Islet precursor cell (in vitro differentiated cells): ENCODE measurements at places on chromosomes 13 and 19.

- DNase-seq, result no peak
These were observed 1.3 kb downstream of the ZNF175 start for GRCh38 chr19:51572410-51572809.

DNA sequence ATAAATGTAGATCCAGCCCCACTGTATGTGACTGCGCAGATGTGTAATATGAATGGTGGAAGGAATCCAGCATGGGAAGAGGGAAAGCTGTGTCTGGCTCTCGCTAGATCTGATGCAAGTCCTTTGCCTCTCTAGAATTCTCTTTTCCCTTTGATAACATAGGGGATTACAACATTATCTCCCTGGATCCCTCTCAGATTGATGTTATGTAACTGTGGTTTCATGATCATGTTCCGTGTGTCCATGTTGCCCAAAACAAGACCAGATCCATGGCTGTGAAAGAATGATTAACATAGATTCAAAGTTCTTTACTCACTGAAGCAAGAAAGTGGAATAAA, 184.0 kb upstream of the UBL3 start:
- DNase-seq, result no peak

GRCh38 chr19:13010038-13010991, 15.0 kb downstream of the NFIX start:
- no peak for DNase-seq

GRCh38 chr13:95787356-95788099, 110.6 kb downstream of the DNAJC3 start:
- DNase-seq, result no peak

GRCh38 chr19:17673937-17674799, 14.0 kb downstream of the UNC13A start:
- no peak for DNase-seq

DNA sequence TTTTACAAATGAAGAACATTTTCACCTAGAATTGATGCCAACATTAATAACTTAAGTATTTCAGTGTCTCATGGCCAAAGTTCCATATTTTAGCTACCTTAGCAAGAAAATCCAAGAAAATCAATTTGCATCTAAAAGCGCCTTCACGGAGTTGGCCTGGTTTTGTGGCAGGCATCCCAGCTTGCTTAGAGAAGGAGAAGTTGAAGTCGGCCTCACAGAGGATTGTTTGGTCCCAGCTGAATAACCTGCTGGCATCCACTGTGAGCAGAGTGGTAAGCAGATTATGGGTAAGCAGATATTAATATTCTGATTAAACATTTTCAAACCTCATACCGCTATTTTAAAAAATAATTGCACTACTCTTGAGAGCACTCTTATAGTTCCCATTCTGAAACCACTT, 62.3 kb upstream of the STARD13 start:
- no peak for DNase-seq

DNA sequence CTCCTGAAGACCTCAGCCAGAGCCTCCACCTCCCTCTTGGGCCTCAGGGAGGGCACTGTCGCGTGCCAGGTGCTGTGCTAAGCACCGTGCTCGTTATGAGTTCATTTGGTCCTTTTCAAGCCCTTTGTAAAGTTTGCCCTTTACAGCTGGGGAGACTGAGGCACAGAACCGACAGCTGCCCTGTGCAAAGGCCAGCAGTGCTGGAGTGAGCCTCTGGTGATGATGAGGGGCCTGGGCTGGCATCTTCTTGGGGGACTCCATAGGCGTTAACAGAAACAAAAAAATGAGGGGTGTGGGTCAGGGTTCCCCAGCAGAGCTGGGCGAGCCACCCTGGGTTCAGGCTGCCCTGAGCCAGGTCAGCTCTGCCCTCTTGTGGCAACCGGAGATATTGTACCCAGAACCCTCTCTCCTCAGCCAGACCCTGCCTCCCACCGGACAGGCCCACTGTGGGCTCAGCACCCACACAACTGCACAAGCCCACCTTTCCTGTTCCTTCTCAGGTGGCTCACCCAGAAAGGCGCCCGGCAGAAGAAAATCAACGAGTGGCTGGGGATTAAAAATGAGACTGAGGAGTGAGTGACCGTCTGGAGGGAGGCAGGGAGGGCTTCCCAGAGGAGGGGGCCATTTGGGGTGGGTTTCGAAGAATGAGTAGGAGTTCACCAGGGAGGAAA, 5.5 kb upstream of the IFI30 start:
- DNase-seq, result no peak

GRCh38 chr19:39607561-39607960, 5.2 kb downstream of the LGALS13 start:
- DNase-seq, result no peak

DNA sequence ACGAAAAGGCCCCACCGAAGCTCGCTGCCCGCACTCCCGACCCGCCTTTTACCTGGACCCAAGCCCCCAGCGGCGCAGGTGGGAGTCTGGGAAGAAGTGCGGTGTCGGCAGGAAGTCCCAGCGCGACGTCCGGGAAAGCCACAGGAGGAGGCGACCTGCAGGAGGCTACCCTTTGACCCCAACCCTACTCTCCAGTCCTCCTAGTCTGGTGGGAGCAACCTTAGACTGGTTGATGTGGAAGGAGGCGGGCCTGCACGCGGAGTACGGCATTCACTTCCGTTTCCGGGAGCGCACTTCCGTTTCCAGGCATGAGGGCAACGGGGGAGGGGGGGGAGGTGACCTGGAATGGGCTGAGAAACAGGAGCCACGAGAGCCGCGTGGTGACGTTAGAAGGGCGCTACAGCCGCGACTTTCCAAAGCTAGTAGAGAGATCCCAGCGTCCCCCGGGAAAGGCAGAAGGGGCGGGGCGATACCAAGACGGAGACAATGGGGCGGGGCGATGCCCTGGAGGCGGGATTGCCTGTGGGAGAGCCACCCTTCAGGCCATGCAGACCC, 28.5 kb downstream of the ZNF266 start:
- no peak for DNase-seq

DNA sequence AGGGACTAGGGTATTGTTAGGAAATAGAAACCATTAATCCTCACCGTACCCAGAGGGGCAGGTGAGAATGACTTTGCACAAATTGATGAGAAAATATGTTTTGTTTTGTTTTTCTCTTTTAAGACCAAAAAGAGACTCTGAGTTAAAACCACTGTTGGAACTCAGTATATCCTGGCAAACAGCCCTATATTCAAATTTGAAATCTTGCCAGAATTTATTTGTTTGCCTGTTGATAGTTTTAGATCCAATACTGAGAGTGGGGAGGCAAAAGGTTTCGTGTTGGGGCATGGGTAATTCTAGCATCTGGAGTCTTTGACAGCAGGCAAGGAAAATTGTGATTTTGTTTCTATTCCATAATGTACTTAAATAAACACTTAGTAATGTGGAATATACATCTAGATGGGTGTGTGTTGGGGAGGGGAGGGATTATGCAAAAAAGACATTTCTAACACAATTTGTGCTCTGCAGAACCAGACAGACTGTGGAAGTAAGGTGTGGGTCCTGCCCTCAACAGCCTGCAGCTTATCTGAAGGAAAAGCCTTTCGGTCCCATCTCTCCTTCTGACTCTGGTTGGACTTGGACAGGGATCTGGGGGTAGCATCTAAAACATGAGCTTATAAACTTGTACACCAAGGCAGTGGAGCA, 190.7 kb downstream of the OXGR1 start:
- no peak for DNase-seq

DNA sequence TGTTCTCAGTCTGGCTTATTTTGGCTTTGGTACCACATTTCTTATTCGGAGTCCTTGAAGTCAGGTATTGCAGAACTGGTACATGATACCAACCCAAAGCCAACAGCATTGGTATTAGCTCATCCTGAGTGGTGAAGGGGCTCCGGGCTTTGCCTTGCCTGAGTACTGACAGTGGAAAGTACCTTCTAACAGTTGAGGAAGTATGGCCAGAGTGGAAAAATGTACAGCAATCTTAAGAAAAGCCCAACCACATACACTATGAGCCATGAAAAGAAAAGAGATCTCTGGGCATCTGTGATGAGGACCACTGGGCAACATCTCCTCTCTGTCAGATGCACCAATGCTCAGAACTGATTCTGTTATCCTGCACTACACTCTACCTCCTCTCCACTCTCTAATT, 8.3 kb downstream of the LCP1 start:
- no peak for DNase-seq
